ENCODE measurements at places on chromosomes 6 and 20.

- DNase-seq = no peak
Measured at GRCh38 chr6:144595266-144595665, 310.1 kb downstream of the UTRN start.

DNA sequence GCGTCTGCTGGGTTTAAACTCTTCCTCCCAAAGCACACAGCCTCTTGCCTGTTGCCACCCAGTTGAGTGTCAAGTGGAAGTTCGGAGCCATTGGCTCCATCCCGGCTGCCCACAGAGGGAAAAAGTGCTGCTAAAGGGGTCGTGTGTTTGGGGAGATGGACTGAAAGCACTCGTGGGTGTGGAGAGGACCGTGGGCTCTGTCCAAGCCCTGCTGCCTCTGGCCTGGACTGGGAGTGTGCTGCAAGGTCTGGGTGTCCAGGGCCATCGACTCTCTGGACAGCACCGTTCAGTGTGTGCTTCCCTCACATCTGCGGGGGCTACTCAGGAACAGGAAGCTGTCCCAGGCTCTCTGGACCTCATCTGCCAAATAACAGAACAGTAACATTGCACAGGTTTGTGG lies 269.3 kb downstream of the DLL1 start:
- no peak for DNase-seq

DNA sequence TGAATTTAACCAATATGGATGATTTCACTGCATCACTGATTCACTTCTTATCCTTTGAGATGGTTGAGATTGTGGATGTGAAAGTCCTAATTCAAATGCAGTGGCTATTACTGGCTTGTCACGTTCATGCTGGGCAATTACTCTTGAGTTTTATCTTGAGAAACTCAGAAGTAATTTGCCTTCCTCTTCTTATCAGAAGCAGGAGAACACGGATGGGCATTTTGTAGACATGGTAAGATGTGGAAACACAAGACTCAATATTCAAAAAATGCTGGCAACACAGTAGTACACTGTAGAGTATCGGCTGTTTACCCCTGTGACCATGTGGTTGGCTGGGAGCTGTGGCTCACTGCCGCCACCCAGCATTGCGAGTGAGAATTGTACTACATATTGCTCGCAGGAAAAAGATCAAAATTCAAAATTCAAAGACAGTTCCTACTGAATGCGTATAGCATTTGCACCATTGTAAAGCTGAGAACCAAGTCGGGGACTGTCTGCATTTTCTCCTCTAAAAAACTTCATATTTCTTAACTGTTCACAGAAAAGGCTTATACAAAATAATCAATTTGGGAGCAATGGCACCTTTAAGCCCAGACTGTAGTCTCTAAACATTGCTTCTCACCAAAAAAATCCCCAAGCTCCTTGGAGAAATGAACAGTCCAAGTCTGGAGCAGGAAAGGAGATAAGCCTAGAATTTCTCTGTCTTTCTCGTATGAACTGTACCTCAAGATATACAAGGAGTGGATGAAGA lies 61.9 kb upstream of the ELOVL5 start:
- DNase-seq = peak; percentile 25

DNA sequence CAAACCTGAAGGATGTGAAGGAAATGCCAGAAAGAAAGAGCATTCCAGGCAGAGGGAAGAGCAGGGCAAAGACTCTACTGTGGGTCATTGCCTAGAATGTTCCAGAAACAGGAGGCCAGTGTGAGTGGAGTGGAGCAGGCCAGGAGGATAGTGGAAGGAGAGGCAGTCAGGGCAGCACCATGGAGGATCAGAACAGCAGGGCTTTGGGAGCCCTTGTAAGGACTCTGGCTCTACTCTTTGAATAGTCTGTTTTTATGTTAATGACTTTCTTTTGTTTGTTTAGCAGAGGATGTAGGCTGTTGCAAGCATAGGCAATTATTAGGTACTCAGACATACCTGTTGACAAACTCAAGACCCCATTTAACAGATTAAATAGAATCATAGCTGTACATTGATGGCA lies 23.6 kb upstream of the FBXL4 start:
- no peak for DNase-seq

DNA sequence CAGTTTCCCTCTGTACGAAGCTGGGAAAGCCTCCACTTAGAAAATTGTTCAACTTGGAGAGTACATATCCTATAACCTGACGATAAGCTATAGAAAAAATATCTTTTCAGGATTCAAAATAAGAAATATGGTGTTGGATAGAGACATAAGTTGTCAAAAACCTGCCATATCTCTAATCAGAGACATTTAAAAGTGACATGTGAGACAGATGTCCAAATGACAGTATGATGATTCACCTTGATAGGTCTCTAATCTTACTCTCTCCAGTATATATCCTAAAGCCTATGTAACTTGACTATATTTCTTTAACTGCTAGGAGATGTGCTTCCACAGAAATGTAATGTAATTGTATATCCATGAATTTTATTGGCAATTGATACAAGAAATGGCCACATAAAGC lies 932.4 kb upstream of the MAN1A1 start:
- no peak for DNase-seq

DNA sequence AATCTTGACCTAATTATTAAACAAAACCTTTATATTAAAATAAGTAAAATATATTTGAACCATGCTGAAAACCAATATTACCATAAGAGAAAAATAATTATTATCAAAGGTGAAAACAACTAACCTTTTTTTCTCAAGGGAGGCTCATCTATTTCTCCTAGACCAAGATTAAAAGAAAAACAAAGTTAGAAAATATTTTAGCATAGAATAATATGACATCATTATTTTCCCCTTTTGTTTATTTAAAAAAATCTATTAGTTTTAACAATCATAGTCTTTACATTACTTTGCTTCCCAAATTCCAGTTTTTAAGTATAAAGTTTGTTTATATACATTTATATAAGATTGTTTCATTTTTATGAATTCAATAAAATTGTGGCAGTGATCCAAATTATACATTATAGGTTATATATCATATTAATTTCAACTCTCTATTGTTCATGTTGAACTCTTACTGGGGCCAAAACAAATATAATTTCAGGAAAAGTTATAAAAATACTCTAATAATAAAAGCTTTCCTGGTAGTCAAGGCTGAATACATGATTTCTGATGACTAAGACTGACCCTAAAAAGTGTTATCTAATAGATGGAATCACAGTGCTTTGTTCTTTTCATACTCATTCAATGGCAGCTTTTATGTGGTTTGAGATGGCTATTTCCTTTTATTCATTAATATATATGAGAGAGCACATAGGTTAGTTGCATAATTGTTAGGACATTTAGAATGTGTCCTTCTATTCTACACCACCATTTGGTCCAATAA lies 89.4 kb downstream of the TRDN start:
- DNase-seq = no peak

GRCh38 chr6:111813237-111813636 lies 60.0 kb downstream of the FYN start:
- DNase-seq = no peak

- DNase-seq = no peak
Measured at GRCh38 chr20:61397790-61398189, 145.7 kb downstream of the CDH4 start.

- DNase-seq = no peak
Measured at GRCh38 chr20:58709013-58709702, 16.6 kb downstream of the NPEPL1 start.

GRCh38 chr20:53829255-53829723 lies 235.7 kb upstream of the ZNF217 start:
- no peak for DNase-seq

- DNase-seq = no peak
Measured at GRCh38 chr20:63498960-63499337, at the start of gene EEF1A2. EEF1A2 (minus strand) TSS chr20:63499083; CDS start chr20:63497763, 1,320 bp downstream.

DNA sequence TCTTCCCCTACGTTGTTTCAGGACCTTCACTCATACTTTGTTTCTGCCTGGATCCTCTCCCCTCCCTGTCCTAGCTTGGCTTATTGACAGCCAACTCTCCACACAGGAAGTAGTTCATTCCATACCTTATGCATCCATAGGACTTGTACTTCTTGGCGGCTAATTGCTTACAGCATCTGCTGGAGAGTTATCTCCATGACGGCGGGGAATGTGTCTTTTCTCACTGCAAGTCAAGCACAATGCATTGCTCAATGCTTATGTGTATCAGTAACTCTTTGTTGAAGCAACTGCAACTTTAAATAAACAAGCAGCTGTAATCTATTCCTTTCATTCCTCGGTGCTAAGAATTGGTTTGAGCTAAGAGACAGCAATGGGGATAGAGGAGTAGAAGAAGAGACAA lies 551.3 kb upstream of the EPHA7 start:
- no peak for DNase-seq

GRCh38 chr20:40176098-40176841 lies 512.8 kb downstream of the MAFB start:
- DNase-seq = no peak

GRCh38 chr20:63222541-63222940 lies 6.6 kb upstream of the YTHDF1 start:
- no peak for DNase-seq

GRCh38 chr6:4084444-4085331 lies 5.8 kb upstream of the FAM217A start:
- DNase-seq = no peak

DNA sequence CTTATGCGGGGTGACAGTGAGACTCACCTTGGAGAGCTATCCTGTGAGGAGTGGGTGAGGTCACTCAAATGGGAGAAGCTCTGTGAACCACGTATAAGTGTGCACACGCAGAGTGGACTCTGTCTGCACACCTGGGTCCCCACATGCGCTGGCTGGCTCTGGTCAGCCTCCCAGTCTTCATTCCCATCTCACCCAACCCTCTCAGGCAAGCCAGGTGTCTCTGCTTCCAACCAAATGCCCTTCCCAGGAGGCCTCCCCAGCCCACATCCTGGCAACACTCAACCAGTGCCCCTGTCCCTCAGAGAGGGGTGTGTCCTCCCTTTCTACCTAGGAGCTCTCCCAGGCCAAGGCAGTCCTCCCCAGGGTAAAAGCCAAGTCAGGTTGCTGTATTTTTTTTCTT lies 8.0 kb upstream of the PI16 start:
- DNase-seq = no peak

- DNase-seq = no peak
Measured at GRCh38 chr6:18186033-18186432, 30.8 kb downstream of the KDM1B start.

- DNase-seq = no peak
Measured at GRCh38 chr6:143146186-143146851, 85.6 kb downstream of the AIG1 start.

DNA sequence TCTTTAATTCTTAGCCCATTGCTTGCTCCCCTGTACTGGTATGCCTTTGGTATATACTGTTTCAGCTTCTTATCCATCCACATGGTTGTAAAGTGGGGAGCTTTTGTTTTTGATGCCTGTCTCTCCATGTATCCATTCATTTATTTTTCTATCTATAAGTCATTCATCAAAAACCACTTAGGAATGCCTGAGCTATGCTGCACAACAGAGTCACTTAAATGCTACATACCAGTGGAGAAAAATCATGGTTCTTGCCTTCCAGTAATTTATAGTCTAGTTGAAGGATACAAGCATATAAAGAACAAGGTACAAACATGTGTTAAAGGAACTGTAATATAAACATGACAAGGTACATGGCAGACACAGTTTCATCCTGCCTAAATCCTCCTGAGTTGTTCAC lies 347.3 kb downstream of the NRN1 start:
- DNase-seq = no peak

DNA sequence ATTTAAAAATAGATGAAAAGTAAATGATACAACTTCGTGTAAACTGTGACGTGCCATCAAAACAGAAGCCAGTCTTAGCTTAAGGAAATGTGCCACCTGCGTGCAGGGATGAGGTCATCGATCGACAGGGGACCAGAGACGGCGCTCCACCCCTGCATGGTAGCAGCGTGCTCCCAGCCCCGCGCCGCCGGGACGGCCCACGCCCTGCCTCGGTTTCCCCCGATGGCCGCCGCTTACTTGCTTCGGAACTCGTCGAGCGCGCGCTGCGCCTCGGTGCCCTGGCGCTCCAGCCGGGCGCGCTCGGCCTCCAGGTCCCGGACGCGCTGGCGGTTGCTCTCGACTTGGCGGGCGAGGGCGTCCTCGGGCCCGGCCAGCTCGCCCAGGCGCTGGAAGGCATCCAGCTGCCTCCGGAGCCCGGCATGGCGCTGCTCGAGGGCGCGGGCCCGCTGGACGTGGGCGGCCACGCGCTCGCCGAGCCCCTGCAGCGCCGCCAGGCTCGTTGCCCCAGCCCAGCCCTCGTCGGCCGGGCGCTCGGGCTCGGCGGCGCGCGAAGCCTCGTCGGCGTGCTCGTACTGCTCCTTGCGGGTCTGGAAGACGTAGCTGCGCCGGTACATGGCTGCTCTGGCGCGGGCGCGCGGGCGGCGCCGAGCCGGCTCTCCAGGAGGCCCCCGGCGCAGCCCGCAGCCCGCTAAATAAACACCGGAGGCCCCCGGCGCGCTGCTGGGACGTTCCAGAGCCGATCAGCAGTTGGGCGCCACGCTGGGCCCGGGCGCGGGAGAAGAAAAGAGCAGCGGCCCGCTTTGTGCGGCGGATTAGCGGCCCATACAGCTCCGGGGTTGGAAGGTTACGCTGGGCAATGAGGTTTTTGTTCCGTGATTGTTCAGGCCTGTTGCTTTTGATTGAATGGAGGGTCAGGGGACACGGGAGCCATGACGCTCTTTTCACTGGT lies at the start of gene BFSP1:
Gene BFSP1, minus strand, starts transcription at position 664 of the 949 bp plus-strand sequence. Its CDS starts 50 bp downstream, at position 614.
- no peak for DNase-seq

- no peak for DNase-seq
Measured at GRCh38 chr6:21537637-21538036, 55.9 kb upstream of the SOX4 start.

- no peak for DNase-seq
Measured at GRCh38 chr6:31057426-31058003, 47.2 kb downstream of the MUC22 start.

GRCh38 chr6:148347441-148348054 lies 4.9 kb downstream of the SASH1 start:
- no peak for DNase-seq

DNA sequence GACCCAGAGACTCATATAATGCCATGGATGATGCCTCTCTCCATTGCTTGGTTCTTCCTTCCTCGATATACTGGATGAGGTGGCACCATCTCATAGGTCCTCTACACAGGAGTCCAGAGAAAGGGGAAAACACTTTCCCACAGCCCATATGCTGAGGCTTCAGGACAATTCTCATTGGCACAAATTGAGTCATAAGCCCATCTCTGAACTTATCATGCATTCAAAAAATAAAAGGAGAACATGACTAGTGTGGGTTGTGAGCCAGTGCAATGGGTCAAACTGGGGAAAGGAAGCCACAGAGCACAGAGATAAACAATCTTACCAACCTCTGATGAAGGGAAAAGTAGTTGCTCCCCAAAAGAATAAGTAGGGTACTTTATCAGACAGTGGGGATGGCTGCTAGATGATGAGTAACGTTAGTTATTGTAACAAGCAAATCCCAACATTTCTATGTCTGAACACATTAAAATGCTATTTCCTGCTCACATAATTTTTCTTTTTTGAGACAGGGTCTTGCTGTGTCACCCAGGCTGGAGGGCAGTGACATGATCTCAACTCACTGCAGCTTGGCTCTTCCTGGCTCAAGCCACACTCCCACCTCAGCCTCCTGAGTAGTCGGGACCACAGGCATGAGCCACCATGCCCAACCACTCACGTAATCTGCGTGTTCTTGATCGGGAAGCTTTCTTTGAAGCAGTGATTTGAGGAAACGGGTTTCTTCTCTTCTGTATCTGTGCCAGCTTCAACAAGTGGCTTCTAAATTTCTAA lies 27.0 kb downstream of the SOD2 start:
- no peak for DNase-seq

- DNase-seq = no peak
Measured at GRCh38 chr20:36571564-36572504, 1.6 kb upstream of the TGIF2 start.

- DNase-seq = no peak
Measured at GRCh38 chr6:30707281-30707850, 9.7 kb downstream of the MDC1 start.

- DNase-seq = no peak
Measured at GRCh38 chr6:166839569-166839968, 116.8 kb downstream of the RNASET2 start.
